ENCODE measurements at places on chromosomes 4 and X.

DNA sequence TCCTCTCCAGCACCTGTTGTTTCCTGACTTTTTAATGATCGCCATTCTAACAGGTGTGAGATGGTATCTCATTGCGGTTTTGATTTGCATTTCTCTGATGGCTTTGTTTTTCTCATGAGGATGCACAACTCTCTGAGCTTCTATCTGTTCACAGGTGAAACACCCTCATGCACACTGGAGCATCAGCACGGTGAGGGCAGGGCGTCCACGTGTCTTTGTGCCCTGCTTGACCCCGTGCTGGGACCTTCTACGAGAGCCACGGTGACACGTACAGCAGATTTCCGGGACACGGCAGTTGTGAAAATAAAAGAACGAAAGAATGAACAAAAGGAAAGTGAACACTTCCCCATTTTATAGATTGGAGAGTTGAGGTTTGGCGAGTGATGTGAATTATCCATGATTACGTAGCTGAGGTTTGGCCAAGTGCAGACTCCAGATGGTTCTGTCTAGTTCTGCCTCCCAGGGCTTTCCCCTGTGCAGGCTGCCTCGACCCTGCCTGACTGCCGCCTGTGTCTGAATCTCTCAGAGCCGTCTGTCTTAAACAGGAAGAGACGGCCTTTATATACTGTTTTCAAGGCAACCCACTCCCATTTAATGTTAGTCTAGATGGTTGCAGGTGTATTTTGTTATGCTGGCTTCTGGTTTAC is 67.8 kb upstream of the SORBS2 start:
- no peak for DNase-seq

- DNase-seq = no peak
Observed at GRCh38 chrX:7946960-7947359, 19.7 kb upstream of the PNPLA4 start.

DNA sequence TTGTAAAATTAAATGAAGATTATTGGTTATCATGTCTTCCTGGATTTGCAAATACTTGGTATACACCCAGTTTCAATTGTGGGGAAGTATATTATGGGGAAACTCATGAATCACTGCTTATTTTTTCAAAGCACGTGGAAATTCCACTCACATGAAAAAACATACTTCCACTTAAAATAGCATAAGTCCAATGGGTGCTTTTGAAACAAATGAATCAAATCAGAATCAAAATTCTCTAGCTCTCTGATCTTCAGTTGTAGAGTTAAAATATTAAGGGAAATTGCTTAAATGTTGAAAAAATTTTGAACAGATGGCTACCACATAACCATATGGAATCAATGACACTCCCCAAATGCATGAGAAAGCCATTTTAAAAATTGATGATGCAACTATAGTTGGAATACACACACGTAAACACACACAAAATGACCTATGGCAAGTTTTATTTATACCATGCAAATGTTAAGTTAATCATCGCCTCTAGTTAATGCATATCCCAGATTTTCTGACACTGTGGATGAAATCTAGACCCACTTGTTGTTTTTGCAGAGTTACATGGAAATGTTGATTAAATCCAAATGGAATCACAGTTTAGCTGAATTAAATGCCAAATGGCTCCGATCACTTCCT is 93.2 kb downstream of the ARSF start:
- no peak for DNase-seq

GRCh38 chrX:2314831-2315365 is 185.9 kb downstream of the DHRSX start:
- no peak for DNase-seq

GRCh38 chr4:53100501-53101190 is 238.5 kb downstream of the RASL11B start:
- no peak for DNase-seq

DNA sequence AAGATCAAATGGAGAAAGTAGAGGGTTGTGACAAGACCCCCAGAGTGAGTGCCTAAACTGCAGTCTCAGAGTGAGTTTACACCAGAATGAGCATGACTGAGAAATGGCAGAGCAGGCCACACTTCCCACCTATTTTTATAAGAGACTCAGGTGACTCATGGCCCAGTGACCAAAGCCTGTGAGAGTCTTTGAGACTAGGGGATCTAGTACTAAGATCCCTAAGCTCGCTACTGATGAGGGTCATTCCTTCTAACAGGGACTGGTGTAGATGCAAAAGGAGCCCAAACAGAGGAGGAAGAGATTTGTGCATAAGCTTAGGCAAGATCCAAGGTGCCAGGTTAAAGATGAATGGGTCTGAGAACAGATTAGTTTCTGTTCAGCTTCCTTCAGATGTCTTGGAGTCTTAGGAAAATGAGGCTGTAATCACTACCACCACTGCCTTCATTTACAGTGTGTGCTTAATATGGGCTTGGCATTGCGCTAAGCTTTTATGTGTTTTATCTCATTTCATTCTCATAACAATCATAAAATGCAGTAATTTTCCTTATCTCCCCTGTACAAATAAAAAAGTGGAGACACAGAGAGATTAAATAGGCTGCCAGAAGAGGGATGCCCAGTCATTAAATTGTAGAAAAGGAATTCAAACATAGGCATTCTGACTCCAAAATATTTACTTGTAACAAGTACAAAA is 62.8 kb downstream of the RWDD4 start:
- no peak for DNase-seq

DNA sequence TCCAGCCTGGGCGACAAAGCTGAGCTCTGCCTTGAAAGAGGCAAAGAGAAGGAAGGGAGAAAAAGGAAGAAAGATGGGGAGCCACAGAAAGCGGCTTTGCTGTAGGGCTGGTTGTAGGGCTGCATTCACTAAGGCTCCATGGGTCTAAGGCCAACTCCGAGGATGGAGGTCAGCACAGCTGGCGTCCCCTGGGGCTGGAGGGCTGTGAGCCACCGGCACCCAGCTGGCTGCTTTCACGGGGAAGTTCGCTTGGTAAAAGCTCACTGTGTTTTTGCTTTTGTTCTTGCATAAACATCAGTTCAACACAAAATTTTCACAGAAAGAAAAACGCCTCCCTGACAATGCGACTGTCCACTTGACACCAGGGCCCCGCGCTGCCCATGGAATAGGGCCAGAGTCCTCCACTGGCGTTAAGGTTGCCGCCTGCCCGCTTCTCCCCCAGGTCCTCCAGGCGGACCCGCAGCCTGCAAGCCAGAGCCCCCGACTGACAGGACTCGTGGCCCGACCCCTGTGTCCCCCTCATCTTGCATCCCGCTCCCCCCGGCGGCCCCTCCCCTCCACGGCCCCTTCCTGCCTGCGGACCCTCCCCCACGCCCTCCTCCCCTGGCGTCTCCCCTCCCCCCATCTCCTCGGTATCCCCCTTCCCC is 1.1 kb downstream of the RNF212 start:
- DNase-seq = no peak

GRCh38 chr4:56342746-56343145 is 44.5 kb downstream of the AASDH start:
- DNase-seq = no peak

GRCh38 chrX:50680990-50681389 is 133.0 kb downstream of the SHROOM4 start:
- no peak for DNase-seq

GRCh38 chr4:32700838-32701237 is 1980.7 kb downstream of the PCDH7 start:
- no peak for DNase-seq

DNA sequence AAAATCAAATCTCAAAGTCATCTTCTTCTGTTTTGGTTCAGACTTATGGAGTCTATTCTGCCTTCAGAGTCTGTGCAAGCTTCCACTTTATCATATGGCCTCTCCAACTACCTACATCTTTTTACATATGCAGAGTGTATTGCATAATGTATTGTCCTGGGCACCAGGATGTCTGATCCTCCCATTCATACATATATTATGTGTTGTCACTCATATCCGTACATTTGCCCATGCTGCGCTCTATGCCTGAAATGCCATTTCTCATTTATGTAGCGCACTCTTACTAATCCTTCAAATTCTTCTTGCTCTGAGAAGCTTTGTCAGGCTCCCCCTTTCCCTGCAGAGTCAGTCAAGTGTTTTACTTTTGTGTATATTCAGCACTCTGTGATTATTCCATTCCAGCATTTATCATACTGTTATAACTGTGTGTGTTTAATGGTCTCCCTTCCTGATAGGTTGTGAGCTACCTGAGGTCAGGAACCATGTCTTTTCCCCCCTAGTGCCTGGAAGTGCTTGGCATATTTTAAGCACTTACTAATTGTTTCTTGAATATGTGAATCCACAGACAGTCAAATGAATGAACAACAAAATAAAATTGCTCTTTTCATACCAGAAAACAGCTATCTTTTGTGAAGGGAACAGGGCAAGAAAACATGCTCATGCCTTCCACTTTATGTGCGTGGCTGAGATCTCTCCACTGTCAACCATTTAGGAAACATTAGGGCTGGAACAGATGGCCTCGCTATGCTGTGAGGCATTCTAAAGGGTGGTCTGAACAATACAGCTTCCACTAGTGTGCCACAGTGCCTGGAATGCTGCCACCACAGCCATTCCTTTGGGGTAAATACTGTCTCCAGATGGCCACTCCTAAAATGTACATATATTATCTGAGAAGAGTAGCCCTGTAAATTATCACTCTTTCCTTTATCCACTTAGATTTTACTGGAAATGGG is 81.8 kb downstream of the GLUD2 start:
- DNase-seq = peak; percentile 91

DNA sequence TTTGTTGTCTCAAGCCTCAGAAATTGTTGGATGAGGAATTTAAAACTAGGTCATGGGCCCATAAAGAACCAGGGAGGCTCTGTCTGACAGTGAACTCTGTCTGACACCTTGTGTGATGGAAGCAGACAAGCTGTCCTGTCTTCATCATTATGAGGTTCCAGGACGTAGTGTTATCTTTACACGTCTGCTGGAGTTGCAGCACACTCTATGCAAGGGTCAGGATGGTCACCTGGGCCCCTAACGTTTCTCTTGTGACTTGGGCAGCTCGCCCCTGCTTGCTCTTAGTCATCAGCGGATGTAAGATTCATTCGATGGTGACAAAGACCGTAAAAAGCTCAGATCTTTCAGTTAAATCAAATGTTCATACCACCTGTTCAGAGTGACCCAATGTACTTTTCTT is 92.0 kb upstream of the ADGRG2 start:
- no peak for DNase-seq

DNA sequence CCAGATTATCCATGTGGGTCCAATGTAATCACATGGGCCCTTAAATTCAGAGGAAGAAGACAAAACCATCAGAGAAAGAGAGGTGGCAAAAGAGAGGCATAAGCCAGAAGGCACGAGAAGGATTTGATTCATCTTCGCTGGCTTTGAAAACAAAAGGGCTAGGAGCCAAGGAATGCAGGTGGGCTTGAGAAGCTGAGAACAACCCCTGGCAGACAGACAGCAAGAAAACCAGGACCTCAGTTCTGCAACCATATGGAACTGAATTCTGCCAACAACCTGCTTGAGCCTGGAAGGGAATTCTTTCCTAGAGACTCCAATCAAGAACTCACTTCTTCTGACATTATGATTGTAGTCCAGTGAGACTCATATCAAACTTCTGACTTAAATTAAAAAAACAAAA is 1531.8 kb downstream of the PCDH7 start:
- DNase-seq = no peak

DNA sequence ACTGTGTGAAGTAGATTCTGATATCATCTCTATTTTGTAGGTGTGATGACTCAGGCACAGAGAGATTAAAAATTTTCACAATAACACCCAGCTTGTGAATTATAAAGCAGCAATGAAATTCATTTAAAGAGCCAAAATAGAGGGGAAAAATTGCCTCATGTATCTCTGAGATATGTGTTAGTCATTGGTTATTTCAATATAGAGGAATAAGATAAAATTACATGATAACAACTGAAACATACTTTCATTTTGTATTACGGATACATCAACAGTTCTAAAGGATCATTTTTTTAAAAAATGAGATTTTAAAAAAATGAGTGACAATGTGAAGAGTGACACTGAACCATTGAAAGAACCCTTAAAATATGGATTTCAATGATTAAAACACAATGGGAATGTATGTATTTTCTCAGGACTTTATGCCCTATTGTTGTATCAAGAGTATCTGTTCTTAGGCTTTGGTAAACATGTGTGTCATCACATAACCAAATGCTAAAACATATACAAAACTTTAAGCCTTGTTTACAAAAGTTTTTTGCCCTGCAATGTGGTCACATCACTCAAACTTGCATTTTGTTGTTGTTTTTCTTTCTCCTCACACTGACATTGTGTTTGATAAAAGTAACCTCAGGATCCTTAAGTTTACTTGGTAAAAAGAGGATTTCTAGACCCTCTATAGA is 221.3 kb downstream of the ANTXR2 start:
- DNase-seq = no peak

DNA sequence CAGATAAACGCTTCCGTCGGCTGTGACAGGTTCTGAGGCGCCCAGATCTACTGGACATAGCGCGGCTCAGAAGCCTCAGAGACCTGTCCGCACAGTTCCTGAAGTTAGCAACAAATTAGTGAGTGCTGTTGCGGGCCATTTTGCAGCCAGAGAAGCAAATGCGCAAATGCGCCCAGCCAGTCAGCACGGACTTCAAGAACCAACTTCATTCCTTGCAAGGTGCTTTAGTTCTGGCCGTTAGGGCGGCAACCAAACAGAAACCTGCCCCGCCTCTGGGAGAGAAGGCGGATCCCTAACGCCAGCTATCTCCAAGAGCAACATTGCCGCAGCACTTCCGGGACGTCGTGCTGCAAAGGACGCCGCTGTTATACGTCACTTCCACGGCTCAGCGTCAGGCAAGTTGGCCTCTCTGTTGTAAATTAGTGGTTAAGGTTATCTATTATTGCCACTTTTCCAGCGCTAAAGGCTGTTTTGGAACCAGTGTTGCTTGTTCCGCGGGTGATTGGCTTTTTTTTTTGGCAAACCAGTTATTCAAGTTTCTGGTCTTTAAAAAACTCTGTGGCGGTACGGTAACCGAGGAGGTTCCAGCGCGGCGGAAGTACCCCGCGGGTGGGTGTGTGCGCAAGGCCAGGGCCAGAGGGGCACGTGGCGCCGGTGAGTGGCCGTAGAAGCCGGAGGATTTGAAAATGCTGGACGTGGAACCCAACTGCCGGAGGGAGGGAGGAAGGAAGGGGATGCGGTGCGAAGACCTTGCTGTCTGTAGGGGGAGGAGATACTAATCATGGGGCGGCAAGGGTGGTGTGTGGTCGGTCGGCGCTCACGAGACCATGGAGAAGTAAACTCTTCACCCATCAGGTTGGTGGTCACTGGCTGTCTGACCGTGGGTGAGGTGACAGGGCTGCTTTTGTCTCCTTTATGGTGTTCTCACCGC is at the start of gene GAR1:
Gene GAR1 (plus strand): TSS at position 612 of the 931 bp plus-strand sequence. CDS start 403 bp downstream, outside the sequence.
- peak; percentile 91 for DNase-seq

GRCh38 chrX:23879380-23880090 is 28.2 kb downstream of the APOO start:
- DNase-seq = peak; percentile 2

GRCh38 chr4:83238393-83239248 is 46.0 kb downstream of the COQ2 start:
- DNase-seq = peak; percentile 4

- peak; percentile 63 for DNase-seq
Observed at GRCh38 chr4:141702472-141703182, 66.2 kb downstream of the IL15 start.

All from NCI-H69 (cell line).